Mammary epithelial cell (primary cell): ENCODE measurements at places on chromosomes 12 and 14.

GRCh38 chr12:27015730-27016076 lies 1.5 kb upstream of the TM7SF3 start:
- DNase-seq = peak; percentile 35

- DNase-seq = peak; percentile 44
Measured at GRCh38 chr14:85296456-85297210, 233.3 kb upstream of the FLRT2 start.

GRCh38 chr14:31895206-31895605 lies 181.9 kb upstream of the ARHGAP5 start:
- peak; percentile 87 for DNase-seq

DNA sequence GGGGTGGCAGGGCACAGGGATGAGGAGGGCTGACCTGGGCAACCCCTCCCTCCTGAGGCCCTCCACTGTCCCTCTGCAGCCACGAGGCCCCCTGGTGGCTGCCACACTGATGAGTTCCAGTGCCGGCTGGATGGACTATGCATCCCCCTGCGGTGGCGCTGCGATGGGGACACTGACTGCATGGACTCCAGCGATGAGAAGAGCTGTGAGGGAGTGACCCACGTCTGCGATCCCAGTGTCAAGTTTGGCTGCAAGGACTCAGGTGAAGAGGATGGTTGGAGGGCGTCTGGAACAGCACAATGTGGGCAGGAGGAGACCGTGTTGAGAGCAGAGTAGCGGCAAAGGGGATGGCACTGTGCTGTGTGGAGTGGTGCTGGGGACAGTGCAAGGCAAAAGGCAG lies 25.7 kb upstream of the LRP1-AS start:
- DNase-seq = no peak

DNA sequence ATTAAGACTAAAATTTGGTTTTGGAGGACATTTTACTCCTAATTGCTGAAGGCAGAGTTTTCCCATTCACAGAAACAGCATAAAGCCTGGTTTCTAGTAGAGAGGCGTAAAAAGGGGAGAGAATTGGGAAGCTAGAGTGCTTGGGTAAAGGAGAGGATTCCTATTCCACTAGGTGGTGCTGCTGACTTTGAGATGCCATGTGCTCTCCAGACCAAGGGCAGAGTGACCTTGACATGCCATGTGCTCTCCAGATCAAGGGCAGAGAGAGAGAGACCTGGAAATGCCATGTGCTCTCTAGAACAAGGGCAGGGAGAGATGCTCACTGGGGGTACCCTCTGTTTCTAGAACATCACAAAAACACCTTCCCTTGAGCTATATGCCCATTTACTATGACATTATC lies 176.2 kb upstream of the PDZRN4 start:
- no peak for DNase-seq

DNA sequence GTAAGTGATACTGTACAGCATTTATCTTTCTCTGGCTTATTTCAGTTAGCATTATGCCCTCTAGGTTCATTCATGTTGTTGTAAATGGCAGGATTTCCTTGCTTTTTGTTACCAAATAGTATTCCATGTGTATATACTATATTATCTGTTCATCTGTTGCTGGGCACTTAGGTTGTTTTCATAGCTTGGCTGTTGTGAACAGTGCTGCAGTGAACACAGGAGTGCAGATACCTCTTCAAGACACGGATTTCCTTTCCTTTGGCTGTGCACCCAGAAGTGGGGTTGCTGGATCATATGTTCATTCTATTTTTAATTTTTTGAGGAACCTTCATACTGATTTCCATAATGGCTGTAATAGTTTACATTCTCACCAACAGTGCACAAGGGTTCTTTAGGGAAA lies 21.5 kb downstream of the EP400 start:
- no peak for DNase-seq

- DNase-seq = no peak
Measured at GRCh38 chr12:46494424-46494823, 121.9 kb upstream of the SLC38A2 start.

DNA sequence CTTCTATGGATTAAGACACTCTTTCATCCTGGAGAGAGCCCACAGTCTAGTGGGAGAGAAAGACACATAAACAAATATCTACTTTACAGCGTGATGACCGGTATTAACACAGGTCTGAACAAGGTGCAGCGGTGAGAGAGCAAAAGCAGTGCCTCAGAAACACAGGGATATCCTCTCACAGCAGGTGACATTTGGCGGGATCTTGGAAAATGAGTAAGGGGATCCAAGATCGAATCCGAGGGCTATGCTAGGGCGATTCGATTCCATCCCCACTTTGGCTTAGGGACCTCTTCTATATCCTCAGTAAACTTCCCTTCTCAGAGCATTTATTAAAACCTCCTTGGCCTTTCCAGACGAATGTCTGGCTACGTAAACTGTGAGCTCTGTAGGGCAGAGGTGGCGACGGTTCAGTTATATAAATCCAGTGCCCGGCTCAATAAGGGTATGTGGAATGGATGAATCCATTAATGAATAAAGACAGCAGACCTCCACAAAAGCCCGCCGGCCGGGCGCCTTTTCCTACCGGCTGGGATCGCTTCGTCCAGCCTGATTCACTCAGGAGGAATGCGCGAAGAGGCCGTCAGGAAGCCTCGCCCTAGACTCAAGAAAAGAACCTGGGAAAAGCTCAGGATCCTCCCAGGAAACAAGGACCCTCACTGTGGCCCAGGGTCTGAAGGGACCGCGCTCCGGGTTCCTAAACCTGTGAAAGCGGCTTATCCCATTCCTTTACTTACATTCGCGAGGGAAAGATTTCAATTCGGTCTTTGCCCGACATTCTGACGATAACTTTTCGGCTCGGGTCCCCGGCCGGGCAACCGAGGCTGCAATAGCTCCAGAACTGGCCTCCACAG lies 455 bp downstream of the ATP6V1D start:
- peak; percentile 23 for DNase-seq

GRCh38 chr12:84763107-84763506 lies 149.5 kb downstream of the SLC6A15 start:
- DNase-seq = no peak

- DNase-seq = no peak
Measured at GRCh38 chr12:66199831-66200509, 11.0 kb downstream of the IRAK3 start.

- no peak for DNase-seq
Measured at GRCh38 chr12:45634273-45634917, 95.1 kb upstream of the ARID2 start.

GRCh38 chr12:125878483-125878882 lies 813.2 kb downstream of the AACS start:
- no peak for DNase-seq

GRCh38 chr12:20369305-20370013 lies 1.1 kb downstream of the PDE3A start:
- peak; percentile 14 for DNase-seq

- no peak for DNase-seq
Measured at GRCh38 chr12:1130164-1130563, 139.1 kb downstream of the ERC1 start.

GRCh38 chr14:76929927-76930326 lies 98.6 kb downstream of the IRF2BPL start:
- peak; percentile 59 for DNase-seq

DNA sequence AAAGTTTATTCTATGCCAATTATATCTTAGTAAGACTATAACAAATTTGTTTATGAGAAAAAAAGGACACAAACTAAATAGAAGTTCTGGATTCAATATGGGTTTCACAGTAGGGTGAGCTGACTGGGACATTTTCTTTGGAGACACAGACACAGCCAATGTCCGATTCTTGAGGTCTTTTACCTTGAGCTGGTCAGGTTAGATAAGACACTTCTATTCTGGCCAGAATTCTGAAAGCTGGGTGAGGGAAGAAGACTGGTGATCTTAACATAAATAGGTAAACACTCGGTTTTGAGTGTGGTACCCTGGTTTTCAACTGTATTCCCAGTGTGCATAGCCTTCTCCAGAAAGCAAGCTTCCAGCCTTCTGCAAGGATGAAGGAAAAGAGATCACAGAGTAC lies 10.0 kb downstream of the ATP2B1 start:
- DNase-seq = no peak

DNA sequence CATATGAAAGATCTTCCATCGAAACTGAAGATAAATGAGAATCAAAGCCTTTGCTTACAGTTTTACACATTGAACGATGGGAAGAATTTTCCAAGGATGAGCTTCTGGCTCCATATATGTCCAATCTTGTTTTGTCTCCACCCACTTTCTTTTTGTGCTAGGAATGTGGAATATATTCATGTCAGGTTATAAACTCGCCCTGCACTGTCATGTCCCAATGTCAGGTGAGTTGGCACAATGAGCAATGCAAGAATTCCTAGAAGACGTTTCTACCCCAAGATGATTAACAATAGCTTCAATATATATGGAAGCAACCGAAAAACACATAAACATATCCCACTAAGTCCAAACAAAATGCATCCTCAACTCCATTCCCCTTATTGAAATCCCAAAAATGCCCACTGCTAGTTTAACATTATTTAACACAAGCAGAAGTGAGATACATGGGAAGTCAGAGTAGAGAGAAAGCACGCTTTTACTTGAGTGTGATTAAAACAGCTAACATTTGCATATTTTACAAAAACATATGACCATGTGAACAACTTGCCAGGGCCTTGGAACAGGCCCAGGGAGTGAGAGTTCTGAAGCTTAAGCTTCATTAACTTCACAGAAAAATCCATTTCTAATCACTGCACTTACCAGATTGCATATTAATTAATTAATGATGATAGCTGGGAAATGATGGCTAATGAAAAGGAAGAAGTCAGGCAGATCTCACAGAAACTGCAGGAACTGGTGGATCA lies 233.9 kb downstream of the GXYLT1 start:
- DNase-seq = no peak

DNA sequence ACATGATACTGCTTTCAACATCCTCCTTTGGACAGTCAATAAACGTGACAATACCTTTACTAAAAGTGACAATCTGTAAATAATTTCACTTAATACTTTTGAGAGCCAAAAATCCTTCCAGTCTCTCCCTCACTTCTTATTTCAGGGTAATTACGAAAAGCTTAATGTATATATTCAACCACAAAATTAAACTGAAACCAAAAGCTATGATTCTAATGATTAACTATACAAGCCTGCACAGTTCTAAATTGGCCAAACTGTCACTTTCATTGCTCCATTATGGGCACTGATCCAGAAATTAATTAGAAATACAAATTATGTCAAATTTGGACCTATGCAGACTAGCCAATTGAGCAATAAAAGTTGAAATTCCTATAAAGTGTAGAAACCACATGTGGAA lies 696.5 kb upstream of the MIS18BP1 start:
- DNase-seq = no peak

DNA sequence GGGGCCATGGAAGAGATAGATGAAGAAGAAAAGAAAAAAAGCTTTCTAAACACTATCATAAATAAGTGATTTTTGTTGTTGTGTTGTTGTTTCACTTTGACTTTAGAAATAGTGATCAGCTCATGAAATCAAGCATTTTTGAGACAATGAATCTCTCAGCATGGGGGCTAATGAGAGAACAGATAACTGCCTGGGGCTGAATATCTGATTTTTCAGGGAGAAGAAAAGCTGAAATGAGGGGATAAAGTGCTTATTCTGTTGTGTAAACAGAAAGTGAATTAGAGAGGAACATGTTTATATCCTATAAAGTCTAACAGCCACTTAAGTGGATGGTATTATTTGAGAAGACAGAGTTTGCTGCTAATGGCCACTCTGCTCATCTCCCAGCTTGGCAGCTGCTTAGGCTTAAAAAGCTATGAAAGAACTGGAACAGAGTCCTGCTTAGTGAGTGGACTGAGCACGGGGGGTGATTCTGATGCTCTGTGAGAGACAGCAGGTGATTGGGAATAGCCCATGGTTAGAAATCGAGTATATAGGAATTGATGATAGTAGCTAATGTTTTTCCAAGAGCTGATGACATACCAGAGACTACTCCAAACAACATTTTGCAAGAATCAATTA lies 646.1 kb upstream of the TMEM132C start:
- DNase-seq = no peak

DNA sequence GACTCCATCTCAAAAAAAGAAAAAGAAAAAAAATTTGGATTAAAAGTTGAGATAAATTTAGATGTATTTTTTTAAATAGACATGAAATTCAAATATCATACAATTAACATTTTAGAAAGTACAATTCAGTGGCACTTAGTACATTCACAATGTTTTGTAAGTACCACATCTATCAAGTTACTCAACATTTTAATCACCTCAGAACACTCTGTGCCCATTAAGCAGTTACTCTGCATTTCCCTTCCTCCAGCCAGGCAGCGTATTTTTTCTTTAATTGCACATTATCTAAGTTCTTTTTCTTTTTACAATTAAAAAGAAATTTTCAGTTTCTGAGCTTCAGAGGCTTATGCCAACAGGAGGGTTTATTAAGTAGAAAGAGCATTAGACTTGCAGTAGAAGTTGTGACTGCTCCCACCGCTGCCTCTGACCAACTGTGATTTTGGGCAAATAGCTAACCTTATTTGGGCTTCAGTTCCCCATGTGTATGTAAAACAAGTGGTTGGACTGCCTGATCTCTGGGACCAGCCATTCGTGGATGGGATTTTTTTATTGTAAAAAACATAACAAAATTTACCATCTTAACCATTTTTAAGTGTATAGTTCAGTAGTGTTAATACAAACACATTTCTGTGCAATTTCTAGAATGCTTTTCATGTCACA lies 65.7 kb downstream of the WNK1 start:
- no peak for DNase-seq
